Hematopoietic multipotent progenitor cell treated with erythropoietin and hydrocortisone succinate and interleukin-3 and kit ligand, for 17 days (in vitro differentiated cells): ENCODE measurements at places on chromosomes 7 and 10.
A peak's percentile ranks its signal among the peaks of the same experiment; 100 is the strongest.

DNA sequence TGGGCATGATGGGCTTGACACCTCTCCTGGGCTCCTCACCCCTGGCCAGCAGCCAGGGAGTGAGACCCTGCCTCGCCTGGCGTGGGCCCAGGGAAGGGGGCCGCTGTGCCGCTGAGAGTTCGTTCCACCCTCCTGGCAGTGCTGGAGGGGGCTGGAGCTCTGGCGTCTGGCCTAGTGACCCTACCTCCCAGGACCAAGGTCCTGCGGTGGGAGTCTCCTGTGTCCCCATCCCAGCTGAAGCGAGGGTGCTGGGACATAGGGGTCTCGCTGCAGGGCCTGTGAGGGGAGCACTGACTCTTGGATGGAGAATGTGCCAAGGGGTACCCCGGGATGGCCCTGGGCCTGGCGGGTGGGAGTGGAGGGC lies 1.2 kb downstream of the GTF2IRD1 start:
- DNase-seq = no peak

DNA sequence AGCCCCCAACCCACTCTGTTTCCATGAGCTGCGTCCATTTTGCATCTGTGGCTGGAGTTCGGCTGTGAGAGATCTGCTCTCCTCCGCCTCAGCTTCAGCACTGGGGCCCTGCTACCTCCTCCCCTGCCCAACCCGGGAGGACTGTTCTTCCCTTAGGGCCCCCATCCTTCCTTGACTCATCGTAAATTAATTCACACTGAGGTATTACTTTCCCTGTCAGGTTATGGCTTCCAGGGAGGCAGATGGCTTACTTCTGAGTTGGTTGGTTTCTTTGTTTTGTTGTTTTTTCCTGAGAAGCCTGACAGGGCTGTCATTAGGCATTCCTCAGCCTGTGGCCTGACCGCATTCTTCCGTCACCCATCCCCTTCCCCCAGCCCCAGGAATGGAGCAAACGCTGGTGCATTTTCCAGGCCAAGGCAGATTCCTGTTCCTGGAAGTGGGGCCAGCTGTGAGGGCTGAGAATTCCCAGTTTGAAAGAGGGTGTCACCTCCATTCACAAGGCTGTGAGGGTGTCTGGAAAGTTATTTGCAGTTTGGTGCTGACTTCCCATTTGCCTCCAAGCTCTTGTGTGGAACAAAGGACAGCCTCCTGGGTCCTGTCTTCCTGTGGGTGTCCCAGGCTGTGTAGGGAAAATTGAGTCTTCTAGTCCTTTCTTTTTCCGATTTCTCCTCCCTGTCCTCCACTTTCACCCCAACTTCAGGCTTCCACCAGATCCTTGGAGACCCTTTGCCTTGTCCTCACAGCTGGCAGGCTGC lies 11.7 kb downstream of the CPA5 start:
- DNase-seq = no peak

GRCh38 chr7:74029991-74030415 lies 2.0 kb downstream of the ELN start:
- no peak for DNase-seq

DNA sequence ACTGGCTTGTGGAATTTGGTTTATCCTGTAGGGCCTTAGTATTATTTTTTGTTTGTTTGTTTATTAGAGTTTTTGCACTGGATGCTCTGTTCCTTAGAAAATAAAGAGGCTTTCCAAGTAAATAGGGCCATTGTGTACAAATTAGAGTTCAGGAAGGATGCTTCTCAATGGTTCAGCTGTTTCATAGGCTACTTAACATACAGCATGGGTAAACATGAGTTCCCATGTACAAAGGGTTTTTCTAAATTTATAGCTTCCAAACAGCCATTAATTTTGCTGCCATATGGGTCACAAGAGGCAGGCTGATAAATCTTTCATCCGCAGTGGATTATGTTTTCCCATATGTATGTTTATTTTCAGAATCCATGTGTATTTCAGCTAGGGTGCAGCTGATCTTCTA lies 121.6 kb upstream of the WDR11 start:
- no peak for DNase-seq

- DNase-seq = no peak
Observed at GRCh38 chr10:99654390-99655175, 4.7 kb upstream of the ENTPD7 start.

DNA sequence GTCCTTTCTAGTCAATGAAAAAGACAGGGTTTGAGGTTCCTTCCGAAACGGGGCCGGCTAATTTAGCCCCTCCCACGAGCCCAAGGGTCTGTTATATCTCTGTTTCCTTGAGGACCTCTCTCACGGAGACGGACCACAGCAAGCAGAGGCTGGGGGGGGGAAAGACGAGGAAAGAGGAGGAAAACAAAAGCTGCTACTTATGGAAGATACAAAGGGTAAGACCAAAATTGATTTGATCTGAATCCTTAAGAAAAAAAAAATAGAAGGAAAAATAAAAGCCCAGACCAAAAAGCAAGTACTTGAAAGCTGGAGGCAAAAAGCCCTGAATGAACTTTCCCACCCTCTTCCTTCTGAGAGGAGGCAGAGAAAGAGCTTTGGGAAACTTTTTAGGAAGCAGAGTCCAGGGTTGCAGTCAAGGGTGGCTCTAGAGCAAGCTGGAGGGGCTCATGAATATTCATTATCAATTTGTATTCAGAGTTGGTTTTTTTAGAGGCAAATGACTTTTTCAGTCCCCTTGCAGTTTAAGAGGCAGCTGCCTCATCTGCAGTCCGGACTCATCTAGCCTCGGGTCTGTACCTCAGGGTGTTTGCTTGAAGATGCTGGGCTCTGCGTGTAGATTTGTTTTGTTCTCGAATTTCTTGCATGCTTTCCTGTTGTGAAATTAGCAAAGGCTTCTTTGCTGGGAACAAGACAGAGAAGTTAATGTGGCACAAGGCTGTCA lies at the start of gene ENTPD1:
Gene ENTPD1 (plus strand): TSS at position 123 of the 721 bp plus-strand sequence. CDS start 77 bp downstream, at position 200.
- no peak for DNase-seq

- no peak for DNase-seq
Observed at GRCh38 chr10:45096001-45096400, 95.3 kb downstream of the ZNF22 start.

DNA sequence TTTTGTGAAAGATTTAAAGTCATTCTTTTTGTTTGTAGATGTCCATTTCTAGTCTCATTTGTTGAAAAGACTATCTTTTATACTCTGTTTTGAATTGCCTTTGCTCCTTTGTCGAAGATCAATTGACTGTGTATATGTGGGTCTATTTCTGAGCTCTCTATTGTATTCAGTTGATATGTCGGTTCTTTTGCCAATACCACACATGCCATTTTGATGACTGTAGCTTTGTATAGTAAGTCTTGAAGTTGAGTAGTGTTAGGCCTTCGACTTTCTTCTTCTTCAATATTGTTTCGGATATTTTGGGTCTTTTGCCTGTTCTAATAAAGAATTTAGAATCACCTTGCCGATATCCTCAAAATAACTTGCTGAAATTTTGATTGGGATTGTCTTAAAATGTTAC lies 104.5 kb downstream of the CCSER2 start:
- no peak for DNase-seq

DNA sequence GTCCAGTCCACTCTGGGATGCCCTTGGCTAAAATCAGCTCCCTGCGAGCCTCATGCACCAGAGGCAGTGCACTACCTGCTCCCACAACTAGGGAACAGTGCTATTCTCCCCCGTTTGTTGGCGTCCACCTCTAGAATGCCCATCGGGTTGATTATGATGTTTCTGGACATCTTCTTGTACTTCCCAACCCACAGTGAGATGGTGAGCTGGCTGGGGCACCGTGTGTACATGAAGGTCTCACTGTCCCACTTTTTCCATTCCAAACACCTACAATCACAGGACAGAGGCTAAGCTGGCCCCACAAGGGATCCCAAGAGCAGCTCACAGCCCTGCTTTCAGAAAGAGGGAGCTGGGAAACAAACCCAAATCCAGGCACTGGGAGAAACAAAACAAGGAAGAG lies 126.2 kb upstream of the ZNF92 start:
- DNase-seq = no peak

- no peak for DNase-seq
Observed at GRCh38 chr7:85520175-85520574, 333.3 kb upstream of the SEMA3D start.

DNA sequence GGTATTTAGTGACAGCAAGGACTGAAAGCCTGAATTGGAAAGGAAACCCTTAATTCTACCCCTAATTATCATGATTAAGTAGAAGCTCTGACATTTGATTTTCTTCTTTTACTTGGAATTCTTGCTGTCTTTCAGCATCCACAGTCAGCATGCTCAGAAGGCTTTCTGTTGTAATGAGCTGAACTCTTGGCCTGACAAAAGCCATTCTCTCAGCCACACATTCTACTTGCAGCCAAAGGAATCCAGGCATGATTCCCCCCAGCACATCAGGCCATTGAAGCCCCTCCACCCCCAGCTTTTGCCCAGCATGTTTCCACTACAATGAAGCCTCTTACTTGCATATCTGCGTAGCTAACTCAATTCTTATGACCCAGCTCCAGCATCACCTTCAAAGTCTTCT lies 94.3 kb upstream of the FRMD4A start:
- DNase-seq = no peak

GRCh38 chr7:135666156-135666555 lies 3.8 kb downstream of the STMP1 start:
- peak; percentile 23 for DNase-seq

DNA sequence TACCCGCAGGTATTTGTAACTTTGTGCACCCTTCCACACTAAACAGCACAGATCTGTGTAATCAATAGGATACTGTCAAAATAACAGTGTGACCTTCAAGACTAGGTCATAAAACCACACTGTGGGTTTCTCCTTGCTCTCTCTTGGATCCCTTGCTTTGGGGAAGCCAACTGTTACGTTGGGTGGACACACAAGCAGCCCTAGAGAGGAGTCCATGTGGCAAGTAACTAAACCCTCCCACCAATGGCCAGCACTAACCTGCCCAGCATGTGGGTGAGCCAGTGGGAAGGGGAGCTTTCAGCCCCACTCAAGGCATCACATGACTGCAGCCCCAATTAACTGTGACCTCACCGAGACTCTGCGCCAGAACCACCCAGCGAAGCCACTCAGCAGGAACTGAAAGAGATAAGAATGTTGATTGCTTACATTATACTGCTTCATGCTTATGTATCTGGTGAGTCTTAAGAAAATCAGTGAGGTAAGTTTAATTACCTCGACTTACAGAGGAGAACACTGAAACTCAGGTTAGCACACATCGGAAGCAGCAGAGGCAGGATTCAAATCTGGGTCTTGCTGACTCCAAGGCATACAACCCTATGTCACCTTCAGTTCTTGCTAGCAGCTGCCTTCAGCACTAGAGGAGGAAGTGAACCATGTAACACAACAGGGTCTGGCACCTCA lies 9.4 kb upstream of the ZC3HAV1 start:
- DNase-seq = peak; percentile 89

- no peak for DNase-seq
Observed at GRCh38 chr10:58486821-58487220, 25.9 kb upstream of the BICC1 start.

DNA sequence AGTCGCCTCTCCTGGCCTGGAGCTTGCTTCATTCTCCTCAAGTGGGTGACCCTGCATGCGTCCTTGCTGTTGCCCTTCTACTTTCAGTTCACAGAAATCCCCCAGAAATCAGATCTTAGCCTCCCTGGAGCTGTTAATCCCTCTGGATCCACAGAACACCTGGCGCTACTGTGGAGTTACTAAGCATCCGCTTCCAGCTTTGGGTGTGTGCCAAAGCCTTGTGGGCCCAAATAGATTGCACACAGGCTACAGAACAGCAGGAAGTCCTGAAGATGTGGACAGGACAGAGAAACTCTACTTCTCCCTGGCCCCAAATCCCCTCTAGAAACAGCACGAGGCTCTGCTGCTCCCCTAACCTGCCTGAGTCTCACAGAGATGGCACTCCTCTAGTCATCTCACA lies 36.6 kb upstream of the PDLIM1 start:
- DNase-seq = no peak

GRCh38 chr7:105621617-105622016 lies 40.3 kb upstream of the EFCAB10 start:
- no peak for DNase-seq

DNA sequence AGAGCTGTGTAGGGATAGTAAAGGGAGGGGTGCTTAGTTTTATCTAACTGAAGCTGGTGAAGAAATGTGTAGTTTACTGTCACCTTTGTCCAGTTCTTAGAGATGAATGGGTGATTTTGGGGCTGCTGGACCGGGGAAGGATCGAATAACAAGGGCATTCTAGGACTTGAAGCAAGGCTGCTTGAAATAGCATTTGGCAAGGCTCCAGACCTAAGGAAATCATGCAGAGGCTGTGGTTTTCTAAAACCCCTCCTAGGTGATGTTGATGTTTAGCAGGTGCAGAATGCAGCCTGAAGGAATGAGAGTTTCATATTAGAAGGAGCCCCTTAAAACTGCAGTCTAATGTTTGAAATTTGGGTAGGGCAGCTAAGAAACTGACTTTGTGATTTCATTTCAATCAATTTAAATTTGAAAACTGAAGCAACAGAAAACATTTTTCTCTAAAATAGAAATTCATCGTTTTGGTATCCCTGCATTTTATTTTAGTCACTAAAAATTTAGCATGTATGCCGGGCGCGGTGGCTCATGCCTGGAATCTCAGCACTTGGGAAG lies 68.5 kb downstream of the TET1 start:
- DNase-seq = no peak

- no peak for DNase-seq
Observed at GRCh38 chr10:73537288-73537687, 41.5 kb upstream of the PPP3CB start.

- DNase-seq = no peak
Observed at GRCh38 chr7:126988022-126988421, 264.7 kb downstream of the GRM8 start.

- DNase-seq = no peak
Observed at GRCh38 chr7:32591938-32592337, 96.6 kb downstream of the AVL9 start.

DNA sequence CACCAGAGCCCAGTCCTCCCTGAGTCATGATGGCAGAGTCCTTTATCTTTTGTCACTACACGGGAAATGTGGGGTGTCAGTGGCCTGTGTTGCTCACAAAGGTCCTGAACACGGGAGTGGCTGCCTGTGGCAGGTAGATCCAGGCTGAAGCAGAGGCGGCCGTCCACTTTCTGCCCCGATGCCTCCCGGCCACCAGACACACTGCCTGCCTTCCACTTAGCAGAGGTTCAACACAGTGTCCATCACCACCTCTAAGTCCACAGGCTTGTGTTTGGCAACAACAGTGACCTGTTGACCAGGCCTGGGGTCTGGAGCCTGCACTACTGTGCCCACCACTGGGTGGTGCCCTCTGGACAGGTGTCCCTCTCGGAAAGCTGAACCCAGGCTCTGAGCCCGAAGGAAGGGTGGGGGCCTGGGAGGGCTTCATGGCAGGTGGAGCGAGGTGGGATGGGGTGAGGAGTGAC lies 49.9 kb upstream of the CAMK2B start:
- DNase-seq = no peak

GRCh38 chr7:359766-360361 lies 69.9 kb downstream of the FOXL3 start:
- no peak for DNase-seq

- DNase-seq = no peak
Observed at GRCh38 chr7:6530626-6531491, 20.4 kb downstream of the GRID2IP start.

GRCh38 chr10:125134483-125134848 lies 25.9 kb downstream of the CTBP2 start:
- DNase-seq = no peak

GRCh38 chr10:124713679-124714255 lies 30.4 kb downstream of the FAM53B start:
- DNase-seq = no peak

- peak; percentile 5 for DNase-seq
Observed at GRCh38 chr10:129030996-129031843, 435.8 kb upstream of the MGMT start.
